ENCODE measurements at places on chromosomes 12 and 14.
A peak's percentile ranks its signal among the peaks of the same experiment; 100 is the strongest.

DNA sequence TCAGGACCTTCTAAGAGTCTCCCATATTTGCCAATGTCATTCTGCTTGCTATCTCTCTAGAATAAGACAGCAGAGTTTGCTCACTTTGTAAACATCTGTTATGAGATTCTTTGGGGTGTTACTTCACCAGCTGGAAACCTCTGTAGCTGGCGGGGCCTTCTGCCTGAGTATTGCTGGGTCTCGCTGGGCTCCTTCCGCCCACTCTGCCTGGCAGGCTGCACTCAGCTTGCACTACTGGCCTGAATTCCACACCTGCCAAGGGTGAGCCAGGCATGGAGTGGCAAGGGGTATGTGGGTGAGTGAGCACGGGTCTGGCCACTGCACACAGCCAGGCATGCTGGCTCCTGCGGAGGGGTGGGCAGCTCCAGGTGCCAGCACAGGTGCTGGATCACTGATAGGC lies 267.3 kb upstream of the PDE3A start:
- no peak for DNase-seq

- no peak for DNase-seq
Observed at GRCh38 chr12:51897181-51897580, 9.3 kb downstream of the ANKRD33 start.

DNA sequence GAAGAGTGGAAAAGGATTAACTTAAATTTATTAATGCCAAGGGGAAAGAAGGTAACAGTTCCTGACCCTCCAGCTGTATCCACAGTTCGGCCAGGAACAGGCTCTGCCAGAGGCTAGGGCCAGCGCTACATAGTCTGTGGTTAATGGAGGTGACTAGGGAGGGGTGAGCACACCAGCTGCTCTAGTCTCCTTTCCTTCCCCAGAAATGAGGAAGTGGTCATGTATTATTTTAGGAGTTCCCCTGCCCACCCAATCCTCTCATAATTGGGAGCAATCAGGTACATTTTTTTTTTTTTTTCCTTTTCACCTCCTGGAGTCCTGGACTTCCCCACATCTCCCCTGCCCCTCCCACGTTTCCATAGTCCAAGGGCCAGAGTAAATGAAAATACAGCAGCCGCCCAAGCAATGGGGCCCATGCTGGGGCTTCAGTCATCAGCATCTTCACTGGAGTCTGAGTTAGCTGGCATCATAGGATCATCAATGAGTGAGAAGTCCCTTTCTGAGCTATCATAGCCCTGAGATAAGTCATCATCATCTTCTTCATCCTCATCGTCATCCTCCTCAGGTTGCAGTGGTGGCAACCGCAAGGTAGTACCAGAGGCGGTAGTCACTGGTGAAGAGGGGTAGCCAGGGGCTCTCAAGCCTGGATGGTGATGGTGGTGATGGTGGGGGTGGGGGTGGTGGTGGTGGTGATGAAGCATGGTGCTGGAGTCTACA lies 1.5 kb upstream of the SUPT16H start:
- no peak for DNase-seq

DNA sequence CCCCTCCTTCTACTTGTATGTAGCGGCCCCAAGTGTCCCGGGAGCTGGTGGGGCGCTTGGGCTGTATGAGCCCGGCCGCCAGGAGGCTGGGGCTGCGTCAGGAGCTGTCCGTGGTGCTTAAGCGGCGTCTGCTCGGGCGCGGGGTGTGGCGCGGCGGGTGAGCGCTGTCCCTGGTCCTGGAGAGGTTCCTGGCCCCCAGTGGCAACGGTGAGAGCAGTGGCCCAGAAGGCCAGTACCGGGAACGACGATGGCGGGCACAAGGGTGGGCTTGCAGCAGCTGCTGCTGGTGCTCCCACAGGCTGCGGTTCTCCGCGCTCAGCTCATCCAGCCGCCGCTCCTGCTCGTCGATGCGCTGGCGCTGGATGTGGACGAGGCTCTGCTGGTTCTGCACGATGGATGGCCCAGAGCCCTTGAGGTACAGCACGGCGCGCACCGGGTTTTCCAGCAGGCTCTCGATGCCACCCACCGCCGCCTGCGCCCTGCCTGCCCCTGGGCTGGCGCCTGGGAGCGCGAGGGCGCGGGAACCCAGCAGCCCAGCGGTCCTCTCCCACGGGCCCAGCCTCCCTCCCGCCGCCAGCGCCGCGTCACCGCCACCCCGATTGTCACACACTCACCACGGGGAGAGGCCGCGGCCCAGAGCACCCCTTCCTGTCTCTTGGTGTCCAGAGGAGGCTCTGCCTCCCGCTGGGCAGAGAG lies 41.9 kb upstream of the FKBP4 start:
- DNase-seq, result peak; percentile 99

GRCh38 chr14:96094211-96094610 lies 55.0 kb downstream of the C14orf132 start:
- no peak for DNase-seq

DNA sequence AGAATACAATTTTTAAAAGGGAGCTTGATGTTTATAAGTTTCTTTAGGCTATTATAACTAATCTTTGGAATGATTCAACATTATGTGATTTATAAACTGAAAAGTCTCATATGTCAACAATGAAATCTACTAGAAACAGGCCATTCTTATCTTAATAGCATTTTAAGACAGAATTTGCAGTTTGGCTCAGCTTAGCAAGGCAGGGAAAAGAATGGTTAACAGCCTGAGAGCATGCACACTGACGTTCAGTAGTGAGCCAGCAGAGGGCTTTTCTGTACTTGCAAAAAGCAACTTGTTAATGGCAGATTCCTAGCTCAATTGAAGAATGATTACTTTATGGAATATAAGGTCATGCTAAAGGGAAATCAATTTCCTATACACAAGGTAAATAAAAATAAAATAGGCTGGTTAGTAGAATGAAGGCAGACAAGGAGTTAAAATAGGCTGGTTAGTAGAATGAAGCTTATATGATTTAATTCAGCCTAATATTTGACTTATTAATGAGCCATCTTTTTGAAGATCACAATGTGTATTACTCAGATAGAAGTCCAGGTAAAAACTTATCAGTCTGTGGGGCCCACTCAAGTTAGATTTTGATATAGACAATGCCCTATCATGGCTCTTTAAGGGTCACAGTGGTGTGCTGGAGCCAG lies 95.9 kb downstream of the OTOGL start:
- DNase-seq, result peak; percentile 19

- DNase-seq, result no peak
Observed at GRCh38 chr14:103374121-103374520, 11.1 kb upstream of the MARK3 start.

DNA sequence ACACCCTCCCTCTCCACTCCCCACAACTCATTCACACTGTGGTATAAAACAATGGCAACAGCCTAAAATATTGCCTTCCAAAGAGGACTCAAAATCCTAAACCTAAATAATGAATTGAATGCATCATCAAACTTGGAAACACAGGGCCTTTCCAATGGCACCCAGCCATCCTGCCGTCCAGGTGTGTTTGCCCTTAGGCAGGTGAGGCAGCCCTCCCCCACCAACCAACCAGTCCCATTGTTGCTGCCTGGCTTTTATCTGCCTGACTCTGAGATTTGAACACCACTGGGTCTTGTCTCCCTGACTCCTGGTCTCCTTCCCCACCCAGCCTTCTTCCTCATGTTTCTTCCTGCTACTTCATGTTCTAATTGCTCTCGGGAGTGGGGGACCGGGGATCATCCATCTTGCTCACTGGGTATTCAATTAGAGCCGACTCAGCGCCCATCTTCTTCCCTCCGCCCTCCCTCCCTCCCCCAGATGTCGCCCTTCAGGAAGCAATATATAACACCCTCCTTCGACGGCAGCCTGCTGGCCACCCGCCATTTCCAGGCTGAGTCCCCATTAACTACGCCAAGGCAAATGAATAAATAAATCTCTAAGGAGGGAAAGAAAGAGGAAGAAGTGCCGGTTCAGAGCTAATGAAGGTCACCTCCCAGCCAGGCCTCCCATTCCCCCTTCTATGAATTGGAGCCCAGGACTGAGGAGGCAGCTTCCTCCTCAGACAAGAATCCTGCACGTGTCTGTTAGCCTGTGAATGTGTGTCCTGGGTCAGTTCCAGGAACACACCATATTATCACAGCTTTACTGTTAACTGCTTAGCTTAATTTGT lies 36.3 kb upstream of the NTF3 start:
- peak; percentile 58 for DNase-seq

DNA sequence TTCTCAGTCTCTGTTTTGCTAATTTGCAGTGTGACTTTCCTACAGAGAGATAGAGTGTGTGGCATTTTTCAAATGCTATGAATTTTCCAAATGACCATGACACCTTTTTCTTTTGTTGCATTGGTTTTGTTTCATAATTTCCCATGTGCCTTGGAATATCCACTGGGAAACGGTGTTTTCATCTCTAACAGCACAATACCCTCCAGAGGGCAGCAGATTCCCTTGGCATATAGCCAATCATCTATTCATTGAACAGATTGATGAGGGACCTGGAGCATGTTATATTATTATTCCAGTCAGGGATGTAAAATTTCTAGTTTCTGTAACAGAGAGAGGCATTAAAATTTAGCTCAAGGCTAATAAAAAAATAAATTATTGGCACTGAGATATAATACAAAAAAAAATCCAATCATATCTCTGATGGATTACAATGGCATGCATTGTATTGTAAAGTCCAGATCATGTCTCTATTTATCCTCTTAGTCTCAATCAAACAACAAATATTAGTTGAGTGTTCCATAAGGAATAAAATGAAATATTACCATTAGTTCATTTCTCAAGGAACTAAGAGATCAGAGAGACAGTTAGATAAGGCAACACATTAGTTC lies 29.6 kb upstream of the NTN4 start:
- DNase-seq, result no peak

DNA sequence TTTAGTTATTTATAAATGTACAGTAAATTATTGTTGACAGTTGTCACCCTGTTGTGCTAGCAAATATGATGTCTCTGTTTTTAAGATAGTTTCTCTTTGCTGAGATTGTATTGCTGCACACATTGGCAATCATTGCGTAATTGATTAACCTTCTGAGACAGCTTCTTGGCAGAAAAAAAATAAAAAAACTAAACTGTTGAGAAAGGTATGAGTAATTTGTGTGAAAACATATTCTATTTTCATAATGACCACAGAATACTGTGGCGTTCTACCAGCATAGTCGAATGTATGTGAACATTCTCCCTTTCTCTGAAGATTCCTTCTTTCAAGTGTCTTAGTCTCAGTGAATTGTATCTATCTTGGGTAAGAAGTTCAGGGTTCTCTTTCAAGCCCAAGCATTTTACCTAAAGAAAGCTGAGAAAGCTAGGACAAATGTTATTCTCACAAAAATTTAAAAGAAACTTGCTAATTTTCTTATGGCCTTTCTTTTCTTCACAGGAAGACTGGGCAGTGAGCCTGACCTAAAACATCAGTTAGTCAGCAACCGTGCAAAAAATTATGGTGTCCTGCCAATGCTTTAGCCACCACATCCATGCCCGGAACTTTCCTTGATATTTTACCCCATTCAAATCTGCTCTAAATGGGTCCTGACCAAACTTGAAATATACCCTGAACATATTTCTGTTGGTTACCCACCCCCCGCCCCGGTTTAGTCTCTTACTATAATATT lies 69.0 kb upstream of the REP15 start:
- DNase-seq, result no peak

GRCh38 chr12:102896067-102896466 lies 21.0 kb downstream of the PAH start:
- DNase-seq, result no peak

DNA sequence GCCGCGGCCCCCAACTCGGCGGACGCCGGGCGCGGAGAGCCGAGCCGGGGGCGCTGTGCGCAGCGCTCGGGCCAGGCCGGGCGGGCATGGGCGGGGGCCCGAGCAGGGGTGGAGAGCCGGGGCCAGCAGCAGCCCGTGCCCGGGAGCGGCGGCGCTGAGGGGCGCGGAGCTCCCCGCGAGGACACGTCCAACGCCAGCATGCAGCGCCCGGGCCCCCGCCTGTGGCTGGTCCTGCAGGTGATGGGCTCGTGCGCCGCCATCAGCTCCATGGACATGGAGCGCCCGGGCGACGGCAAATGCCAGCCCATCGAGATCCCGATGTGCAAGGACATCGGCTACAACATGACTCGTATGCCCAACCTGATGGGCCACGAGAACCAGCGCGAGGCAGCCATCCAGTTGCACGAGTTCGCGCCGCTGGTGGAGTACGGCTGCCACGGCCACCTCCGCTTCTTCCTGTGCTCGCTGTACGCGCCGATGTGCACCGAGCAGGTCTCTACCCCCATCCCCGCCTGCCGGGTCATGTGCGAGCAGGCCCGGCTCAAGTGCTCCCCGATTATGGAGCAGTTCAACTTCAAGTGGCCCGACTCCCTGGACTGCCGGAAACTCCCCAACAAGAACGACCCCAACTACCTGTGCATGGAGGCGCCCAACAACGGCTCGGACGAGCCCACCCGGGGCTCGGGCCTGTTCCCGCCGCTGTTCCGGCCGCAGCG lies 639 bp downstream of the FZD10 start:
- DNase-seq, result peak; percentile 54

- no peak for DNase-seq
Observed at GRCh38 chr12:3106579-3106978, 29.4 kb downstream of the TSPAN9 start.

DNA sequence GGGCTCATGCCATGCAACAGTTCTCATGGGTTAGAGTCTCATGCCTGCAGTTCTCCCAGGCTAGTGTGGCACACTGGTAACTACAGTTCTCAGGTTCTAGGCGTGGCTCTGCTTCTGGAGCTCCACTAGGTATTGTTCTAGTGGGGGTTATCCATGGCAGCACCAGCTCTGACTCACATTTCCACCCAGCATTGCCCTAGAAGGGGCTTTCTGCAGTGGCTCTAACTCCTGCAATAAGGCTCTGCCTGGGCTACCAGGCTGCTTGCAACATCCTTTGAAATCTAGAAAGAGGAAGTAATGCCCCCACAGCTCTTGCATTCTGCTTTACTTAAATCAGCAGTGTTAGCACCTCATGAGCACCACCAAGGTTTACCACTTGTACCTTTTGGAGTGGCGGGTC lies 220.3 kb upstream of the ARID2 start:
- no peak for DNase-seq

DNA sequence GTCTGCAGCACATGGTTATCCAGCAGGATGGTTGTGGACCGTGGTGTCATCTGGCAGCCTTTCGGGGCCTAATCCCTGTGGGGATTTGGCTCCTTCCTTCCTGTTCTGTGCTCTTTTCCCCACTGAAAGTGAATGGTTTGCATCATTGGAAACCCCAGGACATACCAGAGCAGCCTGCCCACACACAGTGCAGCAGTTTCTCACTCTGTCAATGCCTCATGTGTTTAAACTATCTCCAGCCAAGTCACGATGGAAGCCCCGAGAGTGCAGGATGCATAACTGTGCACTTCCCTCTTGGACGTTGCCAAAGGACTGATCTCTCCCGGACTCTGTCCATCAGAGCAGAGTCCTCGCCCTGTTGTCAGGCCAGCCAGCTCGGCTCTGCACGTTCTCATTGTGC lies 29.0 kb upstream of the AMN start:
- DNase-seq, result no peak

- no peak for DNase-seq
Observed at GRCh38 chr12:32828120-32828519, 68.5 kb downstream of the PKP2 start.

DNA sequence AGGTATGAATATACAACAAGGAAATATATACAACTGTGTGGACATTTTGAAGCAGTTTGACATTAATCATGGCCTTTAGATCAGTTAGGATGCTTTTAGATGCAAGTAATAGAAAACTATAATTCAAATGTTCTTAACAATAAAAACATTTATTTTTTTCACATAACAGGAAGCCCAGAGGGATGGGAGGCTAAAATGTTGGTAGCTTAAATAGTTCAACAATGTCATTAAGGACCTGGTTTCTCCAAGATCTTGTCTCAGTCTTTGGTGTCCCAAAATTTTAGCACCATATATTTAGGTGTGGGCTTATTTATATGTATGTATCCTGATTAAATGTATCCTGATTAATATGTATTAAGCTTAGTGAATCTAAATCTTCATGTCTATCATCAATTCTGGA lies 292.4 kb downstream of the NUAK1 start:
- no peak for DNase-seq

- DNase-seq, result peak; percentile 28
Observed at GRCh38 chr14:97219431-97220017, 422.3 kb downstream of the VRK1 start.
